ENCODE measurements at places on chromosomes 5 and 9.

DNA sequence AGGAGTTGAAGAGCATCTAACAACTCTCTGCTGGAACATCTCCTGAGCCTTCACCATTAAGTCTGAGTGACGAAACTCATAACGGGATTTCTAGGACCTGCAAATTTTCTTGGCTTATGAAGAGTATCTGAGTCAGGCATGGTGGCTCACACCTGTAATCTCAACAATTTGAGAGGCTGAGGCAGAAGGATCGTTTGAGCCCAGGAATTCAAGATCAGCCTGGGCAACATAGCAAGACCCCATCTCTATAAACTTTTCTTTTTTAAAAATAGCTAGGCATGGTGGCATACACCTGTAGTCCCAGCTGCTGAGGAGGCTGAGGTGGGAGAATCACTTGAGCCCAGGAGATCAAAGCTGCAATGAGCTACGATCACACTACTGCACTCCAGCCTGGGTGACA is 48.8 kb downstream of the EPB41L4B start:
- no peaks in the 10 kb centered on the region for H3K36me3 ChIP-seq
- peaks cover 16% of the 10 kb centered on the region for H3K27me3 ChIP-seq
- no peak for DNase-seq
- H3K4me3 ChIP-seq, result no peak overlapping the region
- H3K4me1 ChIP-seq, result no peaks in the 10 kb centered on the region

GRCh38 chr5:144205141-144205551 is 34.5 kb downstream of the KCTD16 start:
- H3K36me3 ChIP-seq, result no peaks in the 10 kb centered on the region
- DNase-seq, result no peak
- no peak overlapping the region for H3K4me3 ChIP-seq
- peaks cover 44% of the 10 kb centered on the region for H3K27me3 ChIP-seq
- no peaks in the 10 kb centered on the region for H3K4me1 ChIP-seq

DNA sequence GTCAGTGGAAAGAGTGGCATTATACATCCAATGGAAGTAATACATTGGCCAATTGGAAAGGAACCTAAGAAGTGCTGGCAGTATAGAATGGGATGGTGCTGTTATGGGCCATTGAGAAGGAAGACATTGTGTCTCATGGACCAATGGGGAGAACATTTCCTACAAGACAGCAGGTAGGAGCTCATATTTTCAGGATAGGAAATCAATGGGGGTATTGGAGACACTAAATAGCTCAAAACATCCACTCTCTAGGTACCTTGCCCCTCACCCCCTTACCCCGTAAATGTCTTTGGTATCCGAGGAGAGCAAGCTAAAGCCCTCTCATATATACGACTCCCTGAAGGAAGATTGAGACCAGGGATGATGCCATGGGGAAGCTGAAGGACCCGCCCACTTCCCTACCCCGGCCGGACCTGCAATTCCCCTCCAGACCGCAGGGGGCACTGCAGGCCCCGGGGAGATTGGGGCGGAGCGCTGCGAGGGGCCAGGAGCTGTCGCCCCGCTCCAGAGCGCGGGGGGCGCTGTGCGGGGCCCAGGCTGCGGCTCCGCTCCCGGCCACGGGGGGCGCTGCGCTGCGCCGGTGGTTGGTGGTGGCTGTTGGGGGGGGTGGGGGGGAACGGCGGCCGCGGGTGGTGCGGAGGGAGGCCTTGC is at the start of gene KDM3B:
KDM3B (plus strand) TSS at position 615 of the 651 bp plus-strand sequence. CDS start 111 bp downstream, outside the sequence.
- H3K4me3 ChIP-seq, result peak within 1 kb of the TSS; percentile 92
- peak; percentile 96 for DNase-seq
- H3K27ac ChIP-seq, result peak within 1 kb of the TSS; percentile 92
- peaks cover 12% of the 10 kb centered on the region for H3K36me3 ChIP-seq

DNA sequence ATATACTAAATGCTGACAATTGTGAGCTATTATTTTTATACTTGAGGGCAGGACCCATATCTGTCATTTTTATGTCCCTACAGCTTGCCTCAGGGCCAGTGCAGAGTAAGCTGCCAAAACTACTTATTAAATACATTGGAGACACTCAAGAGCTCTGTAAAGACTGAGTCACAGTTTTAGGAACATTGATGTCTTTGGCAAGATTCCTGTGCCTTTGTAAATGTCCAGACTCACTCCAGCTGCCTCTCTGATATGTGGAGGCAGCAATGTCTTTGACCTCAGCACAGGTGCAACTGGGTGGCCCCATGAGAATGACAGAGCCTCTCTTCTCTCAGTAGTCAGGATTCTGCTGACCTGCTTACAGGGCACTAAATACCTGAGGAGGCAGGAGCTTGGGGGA is 363.2 kb downstream of the OSTF1 start:
- peaks cover 16% of the 10 kb centered on the region for H3K4me1 ChIP-seq
- no peak overlapping the region for H3K27ac ChIP-seq
- DNase-seq, result no peak
- no peak overlapping the region for H3K4me3 ChIP-seq

DNA sequence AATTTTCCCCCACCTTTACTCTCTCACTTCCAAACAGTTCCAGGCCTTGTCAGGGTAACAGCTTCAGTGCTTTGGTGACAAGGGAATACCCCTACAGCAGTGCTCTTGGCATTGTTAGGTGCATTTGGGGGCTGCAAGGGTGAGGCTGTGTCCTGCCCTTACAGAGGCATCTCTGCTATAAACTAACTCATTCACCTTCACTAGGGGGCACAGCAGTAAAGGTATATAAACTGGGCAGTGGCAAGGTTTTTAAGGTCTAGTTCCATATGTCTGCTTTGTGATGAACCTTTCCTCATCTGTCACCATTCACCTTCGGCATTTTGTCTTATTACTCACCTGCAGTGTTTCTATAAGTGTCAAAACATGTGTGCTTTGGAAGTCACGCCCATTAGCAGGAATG is 79.1 kb upstream of the GPR151 start:
- no peak for DNase-seq
- no peaks in the 10 kb centered on the region for H3K27me3 ChIP-seq
- no peaks in the 10 kb centered on the region for H3K36me3 ChIP-seq
- H3K27ac ChIP-seq, result no peak overlapping the region
- H3K4me3 ChIP-seq, result no peak overlapping the region
- no peaks in the 10 kb centered on the region for H3K4me1 ChIP-seq

Measured in naive B cell (primary cell).